ENCODE measurements at places on chromosomes 2 and 18. TPM values are rescaled to one million over a fixed set of nuclear protein-coding genes. Genes with fewer than 3 reads are reported as not detected.

LBH gene
- 23.0 TPM for total RNA-seq

GPR39 gene
- 0.10 TPM for total RNA-seq

VIT gene
- 1.3 TPM for total RNA-seq

IL1RL1 gene
- 31.0 TPM for total RNA-seq

ABHD1 gene
- total RNA-seq, result not detected

PDE6D gene
- total RNA-seq, result 25.5 TPM

CABYR gene
- total RNA-seq, result 4.1 TPM

SLC14A1 gene
- total RNA-seq, result not detected

TTR gene
- not detected for total RNA-seq

HOXD13 gene
- total RNA-seq, result not detected

NEU2 gene
- not detected for total RNA-seq

RAPGEF4 gene
- total RNA-seq, result 13.9 TPM

SLC9A2 gene
- under 0.01 TPM for total RNA-seq

SPATA3 gene
- total RNA-seq, result not detected
